ENCODE measurements at places on chromosomes 2 and 18.
A peak's percentile ranks its signal among the peaks of the same experiment; 100 is the strongest.

DNA sequence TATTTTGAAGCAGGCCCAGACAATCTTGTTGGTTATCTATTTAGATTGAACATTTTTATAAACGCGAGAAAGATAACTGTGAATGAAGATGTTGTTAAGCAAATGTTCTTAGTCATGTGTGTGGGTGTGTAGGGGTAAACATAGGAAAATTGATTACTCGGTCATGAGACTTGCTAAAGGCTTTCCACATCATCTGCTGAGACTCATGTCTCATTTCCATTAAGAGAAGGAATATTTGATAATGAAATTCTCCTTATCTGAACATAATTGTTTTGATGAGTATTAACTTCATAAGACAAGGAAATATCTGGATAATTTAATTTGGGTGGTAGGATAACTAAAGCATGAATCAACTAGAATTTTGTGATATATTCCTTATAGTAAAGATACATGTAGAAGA is 19.7 kb downstream of the CCDC102B start:
- no peaks in the 10 kb centered on the region for H3K36me3 ChIP-seq
- H3K4me1 ChIP-seq: no peaks in the 10 kb centered on the region
- DNase-seq: no peak
- H3K27ac ChIP-seq: peak overlapping the region; percentile 27
- no peak overlapping the region for H3K4me3 ChIP-seq
- no peaks in the 10 kb centered on the region for H3K27me3 ChIP-seq

- no peak for DNase-seq
- no peak overlapping the region for H3K4me3 ChIP-seq
- H3K36me3 ChIP-seq: peaks cover 3% of the 10 kb centered on the region
- H3K27ac ChIP-seq: no peak overlapping the region
Observed at GRCh38 chr18:13398631-13399030, 180.1 kb downstream of the LDLRAD4 start.

DNA sequence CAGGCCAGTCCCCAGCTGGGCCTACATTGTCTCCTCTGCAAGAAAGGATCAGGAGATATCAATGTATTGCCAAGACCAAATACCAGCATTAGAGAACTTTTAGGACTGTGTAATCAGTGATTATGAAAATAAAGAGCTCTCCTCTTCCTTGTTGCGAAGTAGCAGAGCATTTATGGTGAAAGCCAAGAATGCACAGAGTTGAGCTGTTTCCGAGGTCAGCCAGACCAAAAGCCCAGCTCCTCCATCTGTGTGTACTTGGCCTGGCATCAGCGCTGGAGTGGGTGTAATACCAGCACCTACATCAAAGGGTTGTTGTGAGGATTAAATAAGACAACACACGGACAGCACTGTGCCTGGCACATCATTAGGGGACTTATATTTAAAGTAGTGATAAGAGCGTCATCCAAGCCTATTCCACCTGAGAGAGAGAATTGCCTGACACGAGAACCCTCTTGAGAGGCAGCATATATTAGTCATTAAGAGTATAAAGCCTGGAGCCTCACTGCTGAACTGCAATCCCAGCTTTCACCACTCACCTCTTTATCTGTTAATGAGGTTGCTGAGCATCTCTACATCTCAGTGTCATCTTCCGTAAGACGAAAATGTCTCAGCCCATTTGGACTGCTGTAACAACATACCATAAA is 7.4 kb upstream of the SLC16A14 start:
- H3K4me3 ChIP-seq: no peak overlapping the region
- DNase-seq: no peak
- no peaks in the 10 kb centered on the region for H3K27me3 ChIP-seq
- H3K27ac ChIP-seq: no peak overlapping the region
- no peaks in the 10 kb centered on the region for H3K36me3 ChIP-seq
- no peaks in the 10 kb centered on the region for H3K4me1 ChIP-seq

- H3K27me3 ChIP-seq: no peaks in the 10 kb centered on the region
- no peak for DNase-seq
- H3K4me1 ChIP-seq: no peaks in the 10 kb centered on the region
- no peak overlapping the region for H3K4me3 ChIP-seq
- no peaks in the 10 kb centered on the region for H3K36me3 ChIP-seq
Observed at GRCh38 chr2:224180810-224181209, 141.7 kb upstream of the SERPINE2 start.

DNA sequence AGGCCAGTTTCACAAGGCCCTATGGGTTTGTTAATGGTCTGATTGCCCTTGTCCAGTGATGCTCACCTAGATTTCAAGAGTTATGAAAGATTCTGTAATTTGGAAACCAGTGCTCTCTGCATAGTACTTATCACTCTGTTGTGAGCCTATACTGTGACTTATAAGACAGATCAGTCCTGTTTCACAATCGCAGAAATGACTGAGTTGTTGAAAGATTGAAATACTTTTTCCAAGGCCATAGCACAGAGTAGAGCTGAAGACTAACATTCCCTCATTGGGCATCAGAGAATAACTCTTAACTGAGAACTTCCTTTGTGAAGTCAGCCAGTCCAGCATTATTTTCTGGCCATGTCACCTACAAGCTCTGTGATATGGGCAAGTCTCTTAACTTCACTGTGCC is 44.0 kb downstream of the CCDC85A start:
- no peak overlapping the region for H3K4me3 ChIP-seq
- H3K36me3 ChIP-seq: no peaks in the 10 kb centered on the region
- H3K27ac ChIP-seq: no peak overlapping the region

GRCh38 chr2:4962419-4962818 is 729.8 kb upstream of the SOX11 start:
- H3K27ac ChIP-seq: no peak overlapping the region
- no peaks in the 10 kb centered on the region for H3K36me3 ChIP-seq
- no peaks in the 10 kb centered on the region for H3K4me1 ChIP-seq
- no peak for DNase-seq

DNA sequence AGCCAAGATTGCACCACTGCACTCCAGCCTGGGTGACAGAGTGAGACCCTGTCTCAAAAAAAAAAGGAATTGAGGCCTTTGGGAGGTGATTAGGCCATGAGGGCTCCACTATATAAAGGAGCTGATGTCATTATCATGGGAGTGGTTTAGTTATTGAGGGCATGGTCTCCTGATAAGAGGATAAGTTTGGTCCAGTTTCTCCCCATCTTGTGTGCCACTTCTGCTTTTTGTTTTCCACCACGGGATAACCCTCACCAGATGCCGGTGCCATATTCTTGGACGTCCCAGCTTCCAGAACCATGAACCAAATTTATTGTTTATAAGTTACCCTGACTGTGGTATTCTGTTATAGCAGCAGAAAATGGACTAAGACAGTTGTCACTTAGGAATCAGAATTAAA is 125.8 kb downstream of the C1D start:
- no peaks in the 10 kb centered on the region for H3K27me3 ChIP-seq
- no peak overlapping the region for H3K27ac ChIP-seq
- no peak overlapping the region for H3K4me3 ChIP-seq
- H3K36me3 ChIP-seq: no peaks in the 10 kb centered on the region
- no peak for DNase-seq

- H3K36me3 ChIP-seq: no peaks in the 10 kb centered on the region
- no peak for DNase-seq
- H3K27me3 ChIP-seq: no peaks in the 10 kb centered on the region
- no peak overlapping the region for H3K27ac ChIP-seq
- H3K4me1 ChIP-seq: no peaks in the 10 kb centered on the region
Observed at GRCh38 chr2:2464094-2464493, 133.0 kb upstream of the MYT1L start.

DNA sequence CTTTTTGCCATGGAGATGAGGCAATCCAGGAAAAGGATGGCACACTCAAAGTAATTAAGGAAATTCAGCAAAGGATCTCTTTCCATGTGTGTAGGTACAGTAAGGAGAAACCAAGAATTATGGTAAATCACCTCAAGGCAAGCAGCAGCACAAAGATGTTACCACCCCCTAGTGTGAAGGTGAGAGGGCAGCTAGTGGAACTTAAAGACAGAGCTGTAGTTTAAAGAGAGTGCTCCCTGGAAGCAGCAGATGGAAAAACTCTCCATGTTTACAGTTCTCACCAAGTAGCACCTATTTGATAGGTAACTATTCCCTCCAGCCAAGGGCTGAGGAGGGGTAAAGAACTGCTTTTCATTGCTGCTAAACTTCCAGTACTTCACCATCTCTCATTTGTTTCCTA is 860.4 kb upstream of the CRIM1 start:
- H3K27me3 ChIP-seq: no peaks in the 10 kb centered on the region
- no peaks in the 10 kb centered on the region for H3K4me1 ChIP-seq
- no peaks in the 10 kb centered on the region for H3K36me3 ChIP-seq
- H3K4me3 ChIP-seq: no peak overlapping the region
- DNase-seq: no peak

- H3K36me3 ChIP-seq: no peaks in the 10 kb centered on the region
- no peaks in the 10 kb centered on the region for H3K4me1 ChIP-seq
- no peak overlapping the region for H3K27ac ChIP-seq
- H3K27me3 ChIP-seq: peaks cover 27% of the 10 kb centered on the region
Observed at GRCh38 chr2:219308142-219309101, 779 bp downstream of the PTPRN start.

GRCh38 chr2:58899692-58900091 is 658.6 kb upstream of the FANCL start:
- H3K4me3 ChIP-seq: no peak overlapping the region
- peaks cover 3% of the 10 kb centered on the region for H3K4me1 ChIP-seq
- H3K27me3 ChIP-seq: no peaks in the 10 kb centered on the region
- no peak for DNase-seq
- H3K27ac ChIP-seq: no peak overlapping the region

- DNase-seq: peak; percentile 95
- H3K36me3 ChIP-seq: peaks cover 44% of the 10 kb centered on the region
- no peaks in the 10 kb centered on the region for H3K27me3 ChIP-seq
- H3K27ac ChIP-seq: peak overlapping the region; percentile 75
- H3K4me1 ChIP-seq: peaks cover 50% of the 10 kb centered on the region
- no peak overlapping the region for H3K4me3 ChIP-seq
Observed at GRCh38 chr2:26772064-26773001, 8.2 kb downstream of the SLC35F6 start.

DNA sequence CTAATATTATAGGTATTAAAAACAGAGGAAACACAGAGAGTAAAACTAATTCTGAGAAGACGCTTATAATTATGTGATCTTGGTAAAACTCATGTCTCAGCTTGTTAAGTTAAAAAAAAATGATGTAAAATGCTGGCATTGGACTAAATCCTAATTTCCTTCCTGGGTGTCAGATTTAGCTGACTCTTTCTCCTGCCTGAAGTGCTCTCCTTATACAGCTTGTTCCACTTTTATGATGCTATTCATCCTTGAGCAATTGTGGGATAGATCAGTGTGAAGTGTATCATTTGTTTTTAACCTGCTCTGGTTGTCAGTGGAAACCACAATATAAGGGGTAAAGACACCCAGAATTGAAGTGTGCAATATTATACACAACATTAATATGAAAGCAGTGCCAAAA is 84.9 kb downstream of the EFEMP1 start:
- no peaks in the 10 kb centered on the region for H3K27me3 ChIP-seq
- no peak overlapping the region for H3K27ac ChIP-seq
- H3K4me3 ChIP-seq: no peak overlapping the region
- H3K4me1 ChIP-seq: peaks cover 10% of the 10 kb centered on the region
- H3K36me3 ChIP-seq: no peaks in the 10 kb centered on the region
- no peak for DNase-seq

- no peaks in the 10 kb centered on the region for H3K27me3 ChIP-seq
- H3K27ac ChIP-seq: no peak overlapping the region
- H3K4me1 ChIP-seq: peaks cover 14% of the 10 kb centered on the region
Observed at GRCh38 chr2:42337356-42337820, 23.6 kb downstream of the COX7A2L start.

DNA sequence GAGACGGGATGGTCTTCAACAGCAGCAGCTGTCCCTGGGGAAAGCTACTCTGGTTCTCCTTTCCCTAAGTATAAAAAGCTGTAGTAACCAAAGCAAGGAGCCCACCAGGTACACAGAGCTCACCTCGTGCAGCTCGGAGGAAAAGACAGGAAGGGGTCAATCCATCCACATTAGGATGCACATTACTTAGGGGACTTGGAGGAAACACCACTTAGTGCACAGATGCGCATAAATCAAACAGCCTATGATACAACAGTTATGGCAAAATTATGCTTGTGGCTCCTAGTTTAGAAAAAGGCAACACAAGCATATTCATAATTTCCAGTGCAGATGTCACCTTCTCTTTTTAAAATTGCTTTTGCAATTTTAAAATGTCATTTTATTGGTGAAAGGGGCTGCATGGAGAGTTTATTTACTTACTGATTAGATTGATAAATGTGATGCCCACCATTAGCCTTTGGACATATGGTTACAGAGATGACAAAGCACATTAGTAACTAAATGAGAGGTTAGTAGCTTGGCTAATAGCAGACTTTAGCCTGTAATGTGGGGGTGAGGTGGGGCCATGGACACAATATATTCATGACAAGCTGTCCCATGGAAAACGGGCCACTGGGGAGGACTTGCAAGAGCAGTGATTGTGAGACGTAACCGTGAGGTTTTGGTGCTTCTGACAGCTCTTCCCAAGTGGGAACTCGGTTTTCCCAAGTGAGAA is 199.8 kb downstream of the MYT1L start:
- no peaks in the 10 kb centered on the region for H3K27me3 ChIP-seq
- no peak for DNase-seq
- H3K4me3 ChIP-seq: no peak overlapping the region
- H3K36me3 ChIP-seq: no peaks in the 10 kb centered on the region

- DNase-seq: peak; percentile 17
- H3K4me1 ChIP-seq: no peaks in the 10 kb centered on the region
- H3K4me3 ChIP-seq: no peak overlapping the region
- H3K36me3 ChIP-seq: no peaks in the 10 kb centered on the region
- no peak overlapping the region for H3K27ac ChIP-seq
Observed at GRCh38 chr2:156687715-156688114, 251.5 kb downstream of the GPD2 start.

GRCh38 chr2:109582928-109583895 is 30.6 kb downstream of the SEPTIN10 start:
- no peak for DNase-seq
- H3K4me1 ChIP-seq: no peaks in the 10 kb centered on the region
- H3K27me3 ChIP-seq: no peaks in the 10 kb centered on the region
- no peak overlapping the region for H3K27ac ChIP-seq

GRCh38 chr18:361100-361732 is 93.4 kb upstream of the THOC1 start:
- H3K4me1 ChIP-seq: peaks cover 9% of the 10 kb centered on the region
- no peaks in the 10 kb centered on the region for H3K36me3 ChIP-seq
- no peak for DNase-seq
- H3K27me3 ChIP-seq: no peaks in the 10 kb centered on the region
- H3K27ac ChIP-seq: no peak overlapping the region

GRCh38 chr2:236998758-236999157 is 86.9 kb upstream of the COPS8 start:
- H3K4me3 ChIP-seq: no peak overlapping the region
- no peaks in the 10 kb centered on the region for H3K4me1 ChIP-seq
- no peaks in the 10 kb centered on the region for H3K27me3 ChIP-seq
- H3K27ac ChIP-seq: no peak overlapping the region
- H3K36me3 ChIP-seq: no peaks in the 10 kb centered on the region

- no peak overlapping the region for H3K4me3 ChIP-seq
- peaks cover 80% of the 10 kb centered on the region for H3K27me3 ChIP-seq
- peaks cover 25% of the 10 kb centered on the region for H3K4me1 ChIP-seq
- no peaks in the 10 kb centered on the region for H3K36me3 ChIP-seq
- DNase-seq: no peak
- no peak overlapping the region for H3K27ac ChIP-seq
Observed at GRCh38 chr2:176074919-176075425, 8.8 kb downstream of the EVX2 start.
